ENCODE measurements at places on chromosomes 5 and 9.

GRCh38 chr5:160310140-160310539 is 2.2 kb downstream of the CCNJL start:
- no peak for DNase-seq

- DNase-seq, result no peak
These were observed 66.6 kb downstream of the PHF2 start for GRCh38 chr9:93642961-93643360.

DNA sequence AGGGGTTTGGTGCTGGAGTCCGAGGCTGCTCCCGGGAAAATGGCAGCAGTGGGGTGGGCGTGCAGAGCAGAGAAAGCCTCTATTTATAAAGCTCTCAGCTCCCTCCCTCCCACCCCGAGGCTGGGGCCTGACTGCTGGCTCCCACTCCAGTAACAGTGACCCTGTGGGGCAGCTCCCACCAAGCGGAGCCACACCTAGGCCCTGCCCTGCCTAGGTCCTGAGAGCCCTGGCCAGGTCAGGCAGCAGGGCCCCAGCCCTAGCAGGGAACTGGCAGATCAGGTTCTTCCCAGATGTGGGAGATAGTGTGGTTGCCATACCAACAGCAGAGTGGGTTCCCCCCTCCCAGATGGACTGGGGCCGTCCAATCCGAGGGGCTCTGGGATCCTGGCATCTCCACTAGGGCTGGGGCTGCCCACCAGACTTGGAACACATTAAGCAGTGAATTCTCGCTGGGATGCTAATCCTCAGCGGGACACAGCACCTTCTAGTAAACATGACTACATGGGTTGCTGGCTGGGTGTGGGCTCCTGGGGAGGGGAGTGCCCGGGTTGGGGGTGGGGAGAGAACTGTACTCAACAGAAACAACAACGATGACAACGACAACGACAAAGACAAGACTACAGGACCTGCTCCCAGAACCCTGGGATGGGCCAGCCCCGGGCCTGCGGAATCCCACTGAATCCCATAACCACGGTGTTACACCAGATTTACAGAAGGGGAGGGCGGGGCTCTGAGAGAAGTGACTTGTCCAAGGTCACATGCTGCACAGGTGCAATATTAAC is 1.5 kb downstream of the SH3GLB2 start:
- no peak for DNase-seq

- no peak for DNase-seq
These were observed 1867.9 kb upstream of the NUDT12 start for GRCh38 chr5:105430516-105430915.

DNA sequence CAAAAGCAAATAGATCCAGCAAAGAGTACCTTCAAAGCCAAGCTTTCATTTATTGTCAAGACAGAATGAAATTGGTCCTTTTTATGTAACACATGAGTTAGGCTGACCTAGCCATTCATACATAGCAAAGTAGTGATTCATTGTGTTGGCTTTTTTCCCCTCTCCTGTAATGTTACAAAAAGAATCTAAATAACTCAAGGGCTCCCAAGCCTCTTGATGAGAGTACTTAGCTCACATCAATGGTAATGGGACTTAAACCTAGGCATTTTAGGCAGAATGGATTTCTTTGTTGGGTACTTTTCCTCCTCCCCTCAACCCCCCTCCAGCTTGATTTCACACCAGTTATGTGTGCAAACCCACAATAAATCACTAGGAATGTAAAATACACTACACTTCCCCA is 123.7 kb downstream of the EBF1 start:
- no peak for DNase-seq

GRCh38 chr5:3392306-3392939 is 203.2 kb upstream of the IRX1 start:
- DNase-seq, result no peak

Measured in stimulated activated CD4-positive, alpha-beta T cell treated with anti-CD3 and anti-CD28 coated beads, Interleukin-15, amount 100 ng/mL, for 48 hours (primary cell).